Neural cell (in vitro differentiated cells): ENCODE measurements at places on chromosomes 11 and 22. TPM values are rescaled to one million over a fixed set of nuclear protein-coding genes. Genes with fewer than 3 reads are reported as not detected.

Gene PLAAT2
- polyA plus RNA-seq: not detected in 2 replicates

Gene INSC
- polyA plus RNA-seq: 0.12 TPM in 1 of 2 replicates, not detected in the other

Gene DDX6
- polyA plus RNA-seq: 75.8 and 76.1 TPM in 2 replicates

Gene MRPL16
- polyA plus RNA-seq: 33.2 and 35.1 TPM in 2 replicates

Gene MS4A1
- not detected in 2 replicates for polyA plus RNA-seq

Gene ADM2
- not detected in 2 replicates for polyA plus RNA-seq

Gene GTSE1
- 0.28 and 0.48 TPM in 2 replicates for polyA plus RNA-seq
